RPMI7951 (cell line): ENCODE measurements at places on chromosomes 6 and 20. TPM values are rescaled to one million over a fixed set of nuclear protein-coding genes. Genes with fewer than 3 reads are reported as not detected.
A peak's percentile ranks its signal among the peaks of the same experiment; 100 is the strongest.

Gene SLC22A7
- not detected in 2 replicates for total RNA-seq

Gene FERMT1
- total RNA-seq = 5.7 and 6.4 TPM in 2 replicates

Gene DNAJC5
- 29.3 and 37.1 TPM in 2 replicates for total RNA-seq

Gene MCHR2
- not detected in 2 replicates for total RNA-seq

Gene PSORS1C2
- not detected in 2 replicates for total RNA-seq

Gene TAGAP
- total RNA-seq = not detected in 2 replicates

DNA sequence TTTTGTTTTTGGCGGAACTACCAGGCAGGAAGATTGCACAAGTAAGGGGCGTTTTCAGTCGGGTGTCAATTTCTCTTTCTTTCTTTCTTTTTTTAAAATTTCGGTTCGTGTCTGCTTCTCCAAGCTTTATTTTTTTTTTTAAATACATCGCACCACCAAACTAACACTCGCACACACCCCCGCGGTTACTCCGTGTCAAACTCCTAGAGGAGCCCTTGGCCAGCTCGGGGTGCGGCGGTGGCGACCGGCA lies 338 bp downstream of the UTRN start:
- DNase-seq = no peak

DNA sequence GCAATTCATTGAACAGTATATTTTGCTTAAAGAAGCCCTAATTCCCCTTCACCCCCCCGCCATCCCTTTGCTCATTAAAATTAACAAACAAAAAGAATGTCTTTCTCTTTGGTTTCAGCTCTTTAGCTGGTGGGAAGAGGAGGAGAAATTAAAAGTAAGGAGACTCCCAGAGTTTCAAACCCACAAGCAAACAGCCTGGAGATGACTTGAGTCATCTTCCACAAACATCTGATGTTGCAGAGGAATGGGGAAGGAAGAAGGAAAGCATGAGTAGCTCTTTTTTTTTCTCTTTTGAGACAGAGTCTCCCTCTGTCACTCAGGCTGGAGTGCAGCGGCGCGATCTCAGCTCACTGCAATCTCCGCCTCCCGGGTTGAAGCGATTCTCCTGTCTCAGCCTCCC lies 189.6 kb downstream of the ADAT2 start:
- peak; percentile 57 for DNase-seq

GRCh38 chr6:156396068-156396771 lies 381.0 kb upstream of the ARID1B start:
- no peak for DNase-seq

DNA sequence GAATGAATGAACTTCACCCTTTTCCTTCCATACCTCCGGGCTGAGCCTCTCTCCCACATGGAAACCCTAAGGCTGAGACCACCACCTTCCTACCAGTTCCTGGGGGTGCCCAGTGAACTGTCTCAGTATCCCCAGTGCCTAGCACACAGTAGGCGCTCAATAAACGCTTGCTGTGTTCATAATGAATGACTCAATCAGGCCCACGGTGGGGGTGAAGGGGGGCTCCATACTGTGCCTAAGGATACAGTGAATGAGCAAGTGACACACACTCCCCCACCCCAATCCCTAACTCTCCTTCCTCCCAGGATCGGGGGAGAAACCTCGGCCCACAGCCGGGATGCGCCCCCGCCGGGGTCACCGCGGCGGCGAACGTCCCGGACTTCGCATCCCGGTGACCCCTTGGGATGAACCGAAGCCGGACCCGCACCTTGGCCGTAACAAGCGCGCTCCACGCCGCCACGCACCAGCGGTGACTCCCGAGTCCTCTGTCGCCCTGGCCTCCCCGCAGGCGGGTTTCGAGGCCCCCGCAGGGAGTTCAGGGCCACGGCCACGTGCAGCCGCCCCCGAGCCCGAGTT lies 592 bp downstream of the KCNG1 start:
- no peak for DNase-seq

- peak; percentile 40 for DNase-seq
Observed at GRCh38 chr20:35360033-35360432, 51.7 kb downstream of the UQCC1 start.

DNA sequence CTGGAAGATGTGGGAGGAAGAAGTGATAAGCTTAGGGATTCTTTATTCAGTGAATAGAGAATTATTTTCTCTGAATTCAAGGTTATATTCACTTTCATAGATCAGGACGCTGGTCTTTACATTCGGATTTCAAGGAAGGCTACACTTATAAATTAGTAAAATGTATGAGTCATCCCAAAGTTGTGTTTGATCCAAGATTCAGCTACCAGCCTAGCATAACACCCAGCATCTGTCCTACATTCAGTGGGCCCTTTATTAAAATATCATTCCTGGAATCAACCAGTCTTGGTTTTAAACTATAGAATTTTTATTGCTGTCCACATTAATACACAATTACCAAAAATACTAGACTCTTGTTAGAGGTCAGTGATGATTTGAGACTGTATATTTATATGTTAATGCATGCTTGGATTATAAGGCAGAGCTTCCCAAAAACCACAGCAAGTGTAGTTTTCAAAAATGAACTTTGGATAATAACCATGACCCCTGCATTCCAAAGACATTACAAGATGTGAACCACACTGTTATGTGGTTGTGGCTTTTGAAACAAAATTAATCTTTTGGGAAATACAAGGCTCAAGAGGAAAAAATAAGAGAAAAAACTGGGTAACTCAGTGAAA lies 210.7 kb upstream of the CNR1 start:
- peak; percentile 88 for DNase-seq

DNA sequence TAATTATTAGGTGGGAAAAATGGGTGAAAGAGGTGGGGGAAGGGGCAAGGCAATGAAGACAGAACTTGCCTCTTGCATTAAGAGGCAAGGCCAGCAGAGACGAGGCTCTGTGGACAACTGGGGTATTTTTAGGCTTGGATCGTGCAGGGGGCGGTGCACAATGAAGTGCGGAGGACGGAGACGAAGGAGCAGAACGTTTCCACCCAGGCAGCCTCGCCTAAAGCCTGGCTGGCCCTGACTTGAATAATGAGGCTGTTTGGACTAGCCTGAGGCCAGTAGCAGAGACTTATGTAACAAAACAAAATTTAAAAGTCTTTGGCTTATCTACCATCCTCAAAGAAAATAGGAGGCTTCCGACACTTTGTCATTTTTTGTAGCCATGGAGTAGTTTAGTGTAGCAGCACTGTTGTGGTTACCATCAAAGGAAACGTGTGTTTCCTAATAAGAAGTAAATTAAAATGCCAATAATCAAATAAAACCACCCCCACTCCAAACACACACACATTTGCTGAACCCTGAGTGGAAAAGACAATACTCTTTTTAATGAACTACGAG lies 370.0 kb upstream of the CNR1 start:
- DNase-seq = no peak

DNA sequence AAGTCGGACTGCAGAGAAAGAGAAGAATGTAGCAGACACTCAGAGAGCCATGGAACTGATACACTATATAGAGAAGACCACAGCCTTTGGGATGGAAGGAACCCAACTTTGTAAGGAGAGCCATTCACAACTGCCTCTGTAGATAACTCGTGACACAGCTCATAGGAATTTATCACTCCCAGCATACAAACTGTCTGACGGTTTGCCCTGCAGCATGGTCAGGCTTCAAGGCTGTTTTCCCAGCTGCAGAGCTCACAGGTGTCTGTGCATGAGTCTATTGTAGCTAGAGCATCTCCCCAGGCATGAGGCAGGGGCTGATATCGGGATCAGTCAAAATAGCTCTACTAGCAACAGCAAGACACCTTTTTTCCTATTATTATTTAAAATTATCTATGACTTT lies 130.5 kb upstream of the DTNBP1 start:
- peak; percentile 93 for DNase-seq

DNA sequence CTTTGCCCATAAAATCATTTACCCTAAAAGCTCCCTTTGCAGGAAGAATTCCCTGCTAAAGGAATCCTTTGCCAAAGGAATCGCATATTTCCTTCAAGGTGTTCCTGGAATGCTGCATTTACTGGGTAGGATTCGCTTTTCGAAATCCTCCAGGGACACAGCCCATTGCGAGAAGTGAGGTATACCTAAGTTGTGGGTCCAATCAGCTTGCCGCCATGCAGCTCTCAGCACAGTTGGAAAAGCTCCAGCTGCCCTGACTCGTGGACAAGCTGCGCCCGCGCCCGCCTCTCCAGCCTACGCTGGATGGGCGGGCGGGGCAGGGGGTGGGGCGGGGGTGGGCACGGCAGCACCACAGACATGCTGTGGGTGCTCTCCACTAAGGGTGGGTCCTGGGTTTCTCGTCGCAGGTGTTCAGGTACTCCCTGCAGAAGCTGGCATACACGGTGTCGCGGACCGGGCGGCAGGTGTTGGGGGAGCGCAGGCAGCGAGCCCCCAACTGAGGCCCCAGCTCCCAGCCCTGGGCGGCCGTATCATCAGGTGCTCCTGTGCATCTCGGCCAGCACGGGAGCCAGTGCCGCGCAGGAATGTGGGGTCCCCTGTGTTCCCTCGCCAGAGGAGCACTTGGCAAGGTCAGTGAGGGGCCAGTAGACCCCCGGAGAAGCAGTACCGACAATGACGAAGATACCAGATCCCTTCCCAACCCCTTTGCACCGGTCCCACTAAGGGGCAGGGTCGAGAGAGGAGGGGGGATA lies 1.4 kb downstream of the NNAT start:
- DNase-seq = no peak
